ENCODE measurements at places on chromosomes 6 and 20.

DNA sequence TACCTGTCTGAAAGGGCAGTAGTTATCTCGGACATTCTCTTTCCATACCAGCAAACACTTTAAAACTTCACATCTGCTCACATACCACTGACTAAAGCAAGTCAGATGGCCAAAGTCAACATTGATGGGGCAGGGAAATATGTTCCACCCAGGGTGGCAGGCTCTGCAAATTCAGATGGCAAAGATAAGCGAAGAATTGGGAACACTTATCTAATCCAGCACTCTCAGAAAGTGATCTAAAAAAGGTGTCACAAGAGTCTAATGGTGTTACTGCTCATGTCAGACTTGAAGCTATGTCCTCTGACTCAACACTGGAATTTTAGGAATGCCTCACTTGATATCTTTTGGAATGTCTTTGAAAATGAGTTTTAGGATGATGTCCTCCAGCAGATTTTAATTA lies 1086.2 kb downstream of the KIF16B start:
- no peak for DNase-seq

GRCh38 chr20:64005394-64005793 lies 24.5 kb downstream of the PRPF6 start:
- DNase-seq = no peak

GRCh38 chr20:46022411-46023147 lies 6.4 kb upstream of the SLC12A5 start:
- DNase-seq = no peak

DNA sequence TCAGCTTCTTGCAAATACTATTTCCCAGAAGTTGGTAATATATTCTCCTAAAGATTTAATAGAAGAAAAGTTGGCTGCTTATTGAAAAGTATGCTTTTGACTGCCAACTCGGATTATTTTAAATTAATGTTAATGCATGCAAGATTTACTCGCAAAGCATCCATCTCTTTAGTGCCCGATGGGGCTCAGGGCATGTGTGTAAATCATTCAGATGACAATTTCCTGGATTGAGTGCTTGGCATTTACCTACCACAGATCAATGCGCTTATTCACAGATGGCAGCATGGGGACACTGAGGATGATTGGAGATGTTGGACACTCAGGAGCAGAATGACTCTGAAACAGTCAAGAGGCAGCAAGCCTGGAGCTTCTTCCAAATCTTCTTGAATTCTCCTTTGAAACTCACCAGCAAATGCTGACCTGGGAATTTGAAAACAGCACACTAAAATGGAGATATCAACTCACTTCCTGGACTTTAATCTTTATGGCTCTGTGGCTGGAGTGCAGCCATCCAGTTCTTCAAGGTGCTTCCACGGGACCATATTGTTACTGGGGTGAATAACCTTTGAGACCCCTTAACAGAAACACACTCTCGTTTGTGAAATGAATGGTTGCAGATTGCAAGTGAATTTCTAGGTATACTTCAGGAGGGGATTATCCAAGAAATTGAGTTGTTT lies 34.1 kb upstream of the TIAM2 start:
- no peak for DNase-seq

GRCh38 chr20:49765846-49766541 lies 46.6 kb upstream of the SLC9A8 start:
- DNase-seq = no peak

DNA sequence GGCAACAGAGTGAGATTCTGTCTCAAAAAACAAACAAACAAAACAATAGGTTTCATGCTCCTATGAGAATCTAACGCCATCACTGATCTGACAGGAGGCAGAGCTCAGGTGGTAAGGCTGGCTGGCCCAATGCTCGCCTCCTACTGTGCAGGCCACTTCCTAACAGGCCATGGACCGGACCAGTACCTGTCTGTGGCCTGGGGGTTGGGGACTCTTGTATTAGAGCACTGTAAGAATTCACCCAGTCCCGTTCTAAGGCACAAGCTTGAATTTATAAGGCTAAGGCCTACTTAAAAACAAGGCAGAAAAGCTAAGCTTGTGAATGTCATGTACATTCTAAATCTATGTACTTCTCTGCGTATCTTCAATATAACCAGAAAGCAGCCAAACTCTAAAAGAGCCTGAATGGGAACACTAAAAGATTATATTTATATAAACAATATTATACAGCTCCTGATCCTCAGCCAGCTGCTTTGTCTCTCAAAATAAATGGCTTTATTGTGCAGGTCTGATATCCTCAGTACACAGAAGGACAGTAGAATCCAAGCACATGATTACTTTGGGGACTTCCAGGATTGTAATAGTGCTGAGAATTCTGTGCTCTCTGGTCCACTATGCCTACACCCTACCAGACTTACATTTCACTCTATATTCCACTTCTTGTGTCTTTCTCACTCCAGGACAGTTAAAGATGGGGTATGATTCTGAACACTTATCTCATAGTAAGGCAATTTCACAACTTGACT lies 64.5 kb upstream of the DST start:
- no peak for DNase-seq

GRCh38 chr20:49156481-49156880 lies 31.7 kb downstream of the STAU1 start:
- no peak for DNase-seq

- no peak for DNase-seq
Observed at GRCh38 chr6:119686644-119687043, 337.1 kb upstream of the MAN1A1 start.

- DNase-seq = no peak
Observed at GRCh38 chr6:143515766-143516355, 4.3 kb upstream of the FUCA2 start.

GRCh38 chr6:4521070-4521469 lies 255.1 kb upstream of the CDYL start:
- DNase-seq = no peak

DNA sequence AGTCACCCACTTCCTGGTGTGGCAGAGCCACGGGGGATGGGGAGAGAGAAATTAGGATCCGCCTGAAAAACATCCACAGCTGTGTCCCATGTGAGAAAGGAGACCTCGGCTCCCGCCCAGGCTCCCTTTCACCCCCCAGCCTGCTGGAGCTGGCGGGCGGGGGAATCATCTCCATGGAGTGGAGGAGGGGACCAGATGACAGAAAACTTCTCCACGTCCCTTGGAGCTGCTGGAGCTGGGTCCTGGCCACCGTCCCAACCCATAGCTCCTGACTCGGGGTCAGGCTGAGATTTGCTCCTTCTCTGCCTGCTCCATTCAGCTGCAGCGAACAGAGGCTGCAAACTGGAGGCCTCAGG lies 113.8 kb downstream of the CEBPB start:
- no peak for DNase-seq

DNA sequence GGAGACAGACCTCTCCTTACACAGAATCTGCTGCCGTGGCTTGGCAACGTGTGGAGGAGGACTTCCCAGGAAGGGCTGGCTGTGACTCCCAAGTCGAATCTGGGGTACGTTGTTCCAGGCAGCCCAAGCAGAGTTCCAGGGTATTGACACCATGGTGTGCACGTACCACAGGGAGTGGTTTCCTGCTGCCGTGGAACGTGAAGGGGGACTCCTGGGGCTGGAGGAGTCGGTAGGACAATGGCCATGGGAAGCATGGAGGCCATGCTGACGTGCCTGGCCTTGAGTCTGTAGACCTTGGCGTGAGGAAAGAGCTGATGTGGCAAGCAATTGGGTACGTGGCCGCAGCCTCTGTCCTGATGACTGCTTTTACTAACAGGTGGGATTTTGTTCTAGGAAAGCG lies 119.3 kb downstream of the TULP4 start:
- no peak for DNase-seq

DNA sequence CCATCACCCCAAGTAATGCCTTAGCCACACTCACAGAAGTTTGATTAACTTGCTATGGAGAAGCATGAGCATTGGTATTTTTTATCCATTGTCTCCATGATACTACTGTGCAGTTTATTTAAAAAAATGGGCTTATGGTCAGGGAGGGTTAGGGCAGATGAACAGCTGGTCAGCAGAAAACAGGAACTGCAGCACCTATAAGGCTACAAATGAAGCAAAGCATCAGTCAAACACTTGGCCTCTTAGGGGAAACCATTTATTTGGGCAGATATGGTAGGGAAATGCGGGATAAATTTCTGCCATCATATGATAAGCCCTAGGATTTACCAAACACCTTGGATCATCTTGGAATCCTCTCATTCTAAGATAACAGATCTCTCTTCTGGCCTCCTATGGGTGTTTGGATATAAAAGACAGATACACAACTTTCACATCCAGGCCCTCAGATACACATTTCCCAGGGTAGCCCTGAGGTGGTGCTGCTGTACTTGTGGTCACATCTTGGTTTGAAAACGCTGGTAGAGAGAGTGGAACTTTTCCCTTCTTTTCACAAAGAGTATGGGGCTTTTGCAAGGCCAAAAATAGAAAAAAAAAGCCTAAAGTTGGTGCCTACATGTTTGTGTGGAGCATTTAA lies 42.8 kb upstream of the AHI1 start:
- DNase-seq = no peak
